ENCODE measurements at places on chromosomes 1 and 21.
A peak's percentile ranks its signal among the peaks of the same experiment; 100 is the strongest.

- no peak for DNase-seq
Measured at GRCh38 chr1:227215863-227216510, 102.3 kb downstream of the CDC42BPA start.

GRCh38 chr1:206744683-206745082 is 25.9 kb upstream of the IL19 start:
- DNase-seq = no peak

DNA sequence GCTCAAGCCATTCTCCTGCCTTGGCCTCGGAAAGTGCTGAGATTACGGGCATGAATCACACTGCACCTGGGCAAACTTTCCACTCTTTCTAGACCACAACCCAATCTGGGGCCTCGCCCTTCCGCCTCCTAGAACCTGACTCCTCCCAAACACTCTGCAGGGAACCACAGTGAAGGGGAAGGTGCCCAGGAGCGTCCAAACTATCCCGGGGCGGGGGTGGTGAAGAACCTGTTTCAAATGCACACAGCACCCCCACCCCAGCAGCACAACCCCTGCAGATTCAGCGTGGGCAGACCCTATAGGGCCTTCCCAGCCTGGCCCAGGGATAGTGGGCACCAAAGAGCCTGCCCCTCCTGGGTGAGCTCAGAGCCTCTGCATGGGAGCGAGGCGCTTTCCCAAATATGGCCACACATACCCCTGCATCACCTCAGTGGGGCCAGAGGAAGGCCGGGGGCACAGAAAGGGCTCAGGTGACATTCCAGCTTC is 86.9 kb downstream of the STUM start:
- DNase-seq = no peak

- DNase-seq = no peak
Measured at GRCh38 chr21:32426066-32426465, 13.6 kb downstream of the EVA1C start.

DNA sequence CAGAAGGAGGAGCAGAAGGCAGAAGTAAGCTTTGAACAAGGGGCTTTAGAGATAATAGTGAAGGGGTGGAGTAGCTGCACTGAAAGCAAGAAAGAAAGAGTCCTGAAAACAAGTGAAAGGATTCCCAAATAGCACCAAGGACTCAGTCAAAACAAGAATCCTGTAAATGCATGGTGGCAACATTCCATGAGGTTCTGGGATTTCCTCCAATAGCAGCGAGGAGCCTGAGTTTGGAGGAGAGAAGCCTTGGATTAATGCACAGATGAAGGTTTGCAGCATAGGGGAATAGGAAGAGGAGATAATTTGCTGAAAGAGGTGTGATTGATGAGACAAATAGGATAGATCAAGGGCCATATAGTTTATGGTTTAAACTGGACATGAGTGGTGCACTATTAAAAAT is 10.9 kb downstream of the KRTAP22-2 start:
- DNase-seq = no peak

GRCh38 chr1:192903142-192903541 is 94.3 kb downstream of the RGS2 start:
- DNase-seq = no peak

DNA sequence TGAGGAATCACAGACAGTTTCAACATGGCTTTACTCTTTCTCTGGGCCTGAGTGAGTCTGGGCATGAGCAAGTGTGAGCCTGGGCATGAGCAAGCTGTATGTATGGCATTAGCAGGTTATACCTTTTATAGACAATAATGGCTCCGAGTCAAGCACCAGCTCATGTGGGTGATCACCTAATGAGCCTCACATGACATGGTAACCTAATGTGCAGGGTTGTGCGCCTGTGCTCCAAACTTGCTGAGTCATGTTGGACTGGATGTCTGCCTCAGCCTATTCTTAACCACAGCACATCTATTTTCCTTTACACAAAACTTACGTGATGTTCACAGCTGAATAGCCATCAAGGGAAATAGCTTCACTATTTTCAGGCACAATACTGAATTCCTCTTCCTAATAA is 236.2 kb upstream of the NRIP1 start:
- no peak for DNase-seq

DNA sequence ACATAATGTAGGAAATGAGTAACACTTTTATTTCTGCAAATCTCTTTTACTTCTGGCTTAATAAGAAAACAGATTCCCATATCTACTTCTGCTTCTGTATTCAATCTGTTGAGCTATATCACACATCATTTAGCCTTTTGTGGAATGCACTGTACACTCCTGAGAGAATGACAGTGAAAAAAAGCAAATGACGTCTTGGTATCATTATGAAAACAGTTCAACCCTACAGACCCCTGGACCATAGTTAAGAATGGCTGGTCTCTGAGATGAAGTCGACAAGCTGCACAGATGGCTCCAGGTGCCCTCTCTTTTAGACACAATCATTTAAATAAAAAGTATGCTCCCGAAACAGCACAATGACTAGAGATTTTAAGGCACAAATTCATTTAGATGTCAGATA is 247.0 kb downstream of the RERE start:
- DNase-seq = no peak

DNA sequence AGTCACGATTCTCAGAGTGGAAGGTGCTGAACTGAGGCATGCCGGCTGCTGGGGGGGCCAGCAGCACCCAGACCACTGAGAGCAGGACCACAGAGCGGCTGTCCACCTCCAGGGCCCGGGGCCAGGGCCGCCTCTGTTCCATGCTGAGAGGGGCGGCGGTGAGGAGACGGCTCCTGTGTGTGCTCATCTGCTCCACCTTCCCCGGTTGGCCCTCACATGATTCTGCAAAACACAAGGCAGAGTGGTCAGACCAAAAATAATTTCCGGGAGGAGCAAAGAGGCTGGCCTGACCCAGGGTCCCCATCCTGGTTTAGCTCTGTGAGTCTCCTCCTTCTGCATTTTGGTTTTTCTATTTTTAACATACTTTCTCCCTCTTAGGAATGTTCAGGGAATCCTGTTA is 26.4 kb downstream of the PLXNA2 start:
- no peak for DNase-seq

DNA sequence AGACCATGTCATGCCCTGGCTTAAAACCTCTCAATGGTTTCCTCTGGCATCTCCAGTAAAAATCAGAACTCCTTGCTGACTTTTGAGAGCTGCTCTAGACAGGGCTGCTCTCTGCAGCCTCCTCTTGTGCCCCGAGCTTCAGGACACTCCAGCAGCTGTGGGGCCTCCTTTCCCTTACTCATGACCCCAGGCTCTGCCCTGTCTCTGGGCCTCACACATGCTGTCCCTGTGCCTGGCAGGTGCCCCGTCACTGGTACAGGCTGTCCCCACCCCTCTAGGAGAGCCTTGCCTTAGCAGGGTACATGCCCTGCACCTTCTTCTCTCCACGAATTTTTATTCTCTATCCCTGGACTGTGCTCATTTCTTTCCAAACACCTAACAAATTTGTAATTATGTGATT is 43.2 kb downstream of the HIVEP3 start:
- DNase-seq = no peak

DNA sequence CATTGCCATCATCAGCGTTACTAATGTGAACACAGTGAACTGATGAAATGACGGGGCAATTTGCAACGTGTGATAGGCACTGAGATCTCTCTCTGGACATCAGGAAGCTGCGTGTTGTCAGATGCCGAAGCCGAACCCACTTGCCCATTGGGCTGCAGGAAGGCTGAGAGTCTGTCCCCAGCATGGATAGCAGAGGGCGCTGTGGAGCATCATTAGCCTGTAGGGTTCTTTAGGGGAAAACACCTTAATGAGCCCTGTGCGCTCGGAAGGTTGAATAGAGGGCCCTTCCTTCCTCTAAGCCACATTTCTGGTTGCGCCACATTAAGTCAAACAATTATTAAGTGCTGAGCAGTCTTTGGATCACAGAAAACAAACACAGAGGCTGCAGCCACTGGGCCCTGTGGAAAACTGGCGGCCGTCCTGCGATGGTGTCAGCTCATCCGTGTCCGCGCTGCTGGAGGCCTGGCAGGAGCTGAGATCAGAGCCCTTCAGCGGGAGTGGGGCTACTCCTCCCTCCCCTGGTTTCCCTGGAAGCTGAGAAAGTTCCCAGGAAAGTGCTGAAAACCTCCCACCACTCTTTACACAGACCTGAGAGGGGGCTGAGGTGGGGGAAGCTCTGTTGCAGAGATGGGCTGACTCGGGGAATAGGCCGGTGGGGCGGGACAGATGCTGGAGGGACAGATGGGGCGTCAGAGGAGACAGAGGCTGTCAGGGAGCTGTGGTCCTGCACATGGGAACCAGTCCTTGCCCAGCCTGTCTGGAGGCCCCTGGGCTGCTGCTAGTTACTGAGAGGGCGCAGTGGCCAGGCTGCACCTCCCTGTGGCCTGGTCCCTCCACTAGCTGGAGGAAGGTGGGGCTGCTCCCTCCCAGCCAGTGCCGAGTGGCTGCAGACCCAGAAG is 12.7 kb downstream of the TFF2 start:
- peak; percentile 56 for DNase-seq

DNA sequence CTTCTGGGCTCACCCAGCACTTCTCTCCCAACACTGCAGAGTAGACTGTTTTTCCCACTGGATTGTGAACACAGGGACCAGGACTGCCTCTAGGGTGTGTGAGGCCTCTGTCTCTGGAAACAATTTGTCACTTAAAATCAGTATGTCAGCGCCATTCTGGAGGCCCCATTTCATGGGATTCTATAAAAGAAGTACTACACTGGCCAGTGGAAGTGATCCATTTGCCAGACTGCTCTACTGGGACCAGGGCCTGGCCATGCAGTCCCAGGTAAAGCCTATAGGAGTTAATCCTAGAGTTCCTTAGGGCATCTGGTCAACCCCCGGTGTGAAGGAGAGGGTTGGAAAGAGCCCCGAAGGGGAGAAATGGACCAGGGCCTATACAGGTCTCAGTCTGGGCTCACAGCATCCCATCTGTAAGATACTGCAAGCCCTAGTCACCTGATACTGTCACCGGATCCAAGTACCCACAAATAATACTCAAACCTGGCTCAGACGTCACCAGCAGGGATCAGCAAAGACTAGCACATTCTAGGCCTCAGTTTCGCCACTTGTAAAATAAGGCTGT is 245.0 kb downstream of the FOXD2 start:
- DNase-seq = no peak

DNA sequence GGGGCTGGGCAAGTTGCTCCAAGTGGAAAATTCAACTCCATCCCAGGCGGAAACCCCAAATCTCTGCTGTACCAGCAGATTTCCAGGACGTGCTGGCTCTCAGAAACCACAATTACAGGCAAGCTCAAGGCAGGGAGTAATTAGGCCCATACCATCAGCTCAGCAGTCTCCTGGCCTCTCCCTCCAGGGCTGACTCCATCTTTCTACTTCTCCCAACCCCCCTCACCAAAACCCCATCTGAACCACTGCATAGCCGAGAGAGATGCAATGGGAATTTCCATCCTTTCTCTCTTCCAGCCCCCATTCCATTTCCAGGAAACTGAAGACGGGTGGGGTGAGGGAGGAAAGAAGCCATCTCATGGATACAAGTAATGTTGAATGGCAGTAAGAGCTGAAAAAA is 41.2 kb downstream of the ARHGEF11 start:
- no peak for DNase-seq

GRCh38 chr1:26538480-26539412 is 9.2 kb downstream of the RPS6KA1 start:
- no peak for DNase-seq

- DNase-seq = no peak
Measured at GRCh38 chr1:176773038-176773437, 310.1 kb downstream of the PAPPA2 start.

GRCh38 chr1:248890549-248891498 is 15.2 kb upstream of the PGBD2 start:
- no peak for DNase-seq

- DNase-seq = no peak
Measured at GRCh38 chr1:154353460-154353904, 28.2 kb downstream of the ATP8B2 start.

DNA sequence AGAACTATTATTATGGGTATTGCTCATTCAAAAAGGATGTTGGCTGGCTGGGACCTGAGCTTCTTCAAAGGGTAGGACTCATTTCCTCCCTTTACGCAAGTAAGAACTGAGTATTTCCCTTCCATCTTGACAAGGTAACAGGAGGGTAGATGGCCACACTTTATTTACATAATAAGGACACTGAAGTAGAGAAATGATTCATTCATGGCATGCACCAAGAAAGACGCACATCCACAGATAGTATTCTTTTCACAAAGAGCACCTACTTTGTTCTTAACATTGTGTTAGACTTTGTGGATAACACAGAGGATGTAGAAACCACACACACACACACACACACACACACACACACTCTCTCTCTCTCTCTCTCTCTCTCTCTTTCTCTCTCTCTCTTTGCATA is 82.9 kb downstream of the FAM78B start:
- no peak for DNase-seq

DNA sequence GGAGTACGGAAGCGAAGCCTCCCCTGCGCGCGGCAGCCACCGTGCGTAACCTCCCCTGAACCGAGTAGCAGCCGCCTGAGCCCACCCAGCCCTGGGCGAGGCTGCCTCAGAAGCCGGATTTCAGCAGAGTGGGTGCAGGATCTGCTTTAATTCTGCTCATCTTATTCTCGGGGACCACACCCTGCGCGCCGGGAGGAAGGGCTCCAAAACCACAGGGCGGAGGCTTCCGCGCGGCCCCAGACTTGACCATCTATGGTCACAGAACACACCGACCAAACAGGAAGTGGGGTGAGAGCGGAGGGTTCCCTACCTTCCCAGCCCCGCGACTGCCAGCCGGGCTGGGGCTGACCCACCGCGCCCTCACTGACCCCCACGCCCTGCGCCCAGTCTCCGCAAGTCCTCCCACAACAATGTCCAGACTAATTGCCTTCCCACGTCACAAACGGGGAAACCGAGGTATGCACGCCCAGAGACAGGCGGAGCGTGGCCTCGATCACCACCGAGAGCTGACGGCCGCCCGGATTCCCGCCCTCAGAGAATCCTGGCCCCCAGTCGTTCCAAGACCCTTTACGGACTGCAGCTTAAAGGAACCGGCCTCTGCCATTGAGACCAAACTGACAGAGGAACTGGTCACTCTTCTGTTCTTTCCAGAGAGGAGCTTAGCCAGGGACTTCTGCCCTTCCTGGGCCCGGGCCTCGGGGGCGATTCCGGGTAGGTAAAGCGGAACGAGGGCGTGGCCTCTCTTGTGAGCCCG is 595 bp upstream of the CAP1 start:
- no peak for DNase-seq

DNA sequence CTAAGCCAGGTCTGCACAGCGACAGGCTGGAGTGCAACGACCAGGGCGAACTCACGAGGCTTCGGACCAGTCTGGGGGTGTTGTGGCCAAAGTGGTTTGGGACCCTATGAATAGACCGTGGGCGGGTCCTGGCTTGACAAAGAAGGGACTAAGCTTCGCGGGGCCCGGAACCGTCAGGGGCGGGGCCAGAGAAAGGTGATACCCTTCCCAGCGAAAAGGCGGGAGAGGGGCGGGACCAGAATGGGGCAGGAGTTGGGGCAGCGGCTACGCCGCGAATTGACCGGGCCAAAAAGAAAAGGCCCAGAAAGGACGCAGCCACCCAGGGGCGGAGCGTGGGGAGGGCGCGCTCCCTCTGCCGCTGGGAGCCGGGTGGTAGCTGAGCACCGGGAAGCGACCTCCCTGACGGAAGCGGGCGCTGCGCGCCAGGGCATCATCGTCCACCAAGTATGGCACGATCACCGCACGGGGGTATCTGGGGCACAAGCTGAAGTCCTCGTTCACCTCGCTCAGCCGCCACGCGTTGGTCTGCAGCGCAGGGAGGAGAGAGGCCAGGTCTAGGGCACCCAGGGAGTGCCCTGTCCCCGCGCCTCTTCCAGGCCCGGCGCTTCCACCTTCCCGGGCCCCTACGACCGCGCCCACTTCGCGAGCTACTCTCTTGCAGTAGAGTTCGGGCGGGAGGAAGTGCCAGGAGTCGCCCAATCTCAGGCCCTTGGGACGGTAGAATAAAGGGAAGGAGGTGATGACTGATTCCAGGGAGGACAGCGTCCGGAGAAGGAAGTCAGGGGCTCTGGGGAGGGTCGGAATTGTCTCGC is 6.7 kb upstream of the FAM167B start:
- DNase-seq = peak; percentile 56
